Activated CD4-positive, alpha-beta T cell treated with anti-CD3 and anti-CD28 coated beads, Interleukin-2, Interleukin-4, amounts not matched to agents 100 ng/mL and 50 ng/mL, durations not matched to agents 16 hours and 8 hours (primary cell): ENCODE measurements at places on chromosomes 2 and 18.

- DNase-seq, result no peak
These were observed 319.9 kb upstream of the RBMS1 start for GRCh38 chr2:160813506-160813858.

DNA sequence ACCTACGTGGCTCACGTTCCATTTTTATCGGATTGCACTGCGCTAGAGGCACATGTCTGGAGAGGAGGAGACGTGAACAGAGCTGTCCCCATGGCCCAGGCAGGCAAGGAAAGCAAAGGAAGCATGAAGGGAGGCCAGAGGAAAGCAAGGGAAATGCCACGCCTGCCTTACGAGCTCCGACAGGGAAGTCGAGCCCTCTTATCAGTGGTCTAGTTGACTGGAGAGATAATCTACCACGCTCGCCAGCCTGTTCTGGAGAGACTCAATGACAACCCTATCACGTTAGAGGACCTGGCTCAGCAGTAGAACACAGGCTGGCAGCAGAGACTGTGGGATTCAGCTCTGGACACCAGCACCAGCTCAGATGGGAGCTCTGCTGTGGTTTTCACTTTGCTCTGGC lies 202.6 kb upstream of the ID2 start:
- DNase-seq, result no peak

DNA sequence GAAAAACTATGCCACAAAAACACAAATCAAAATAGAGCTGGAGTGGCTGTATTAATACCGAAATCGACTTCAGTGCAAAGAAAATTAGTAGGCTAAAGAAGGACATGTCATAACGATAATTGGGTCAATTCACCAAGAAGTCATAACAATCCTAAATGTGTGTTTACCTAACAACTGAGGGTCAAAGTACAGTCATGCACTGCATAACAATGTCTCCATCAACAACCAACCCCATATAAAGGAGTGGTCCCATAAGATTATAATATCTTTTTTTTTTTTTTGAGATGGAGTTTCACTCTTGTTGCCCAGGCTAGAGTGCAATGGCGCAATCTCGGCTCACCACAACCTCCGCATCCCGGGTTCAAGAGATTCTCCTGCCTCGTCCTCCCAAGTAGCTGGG lies 87.5 kb downstream of the NAB1 start:
- no peak for DNase-seq

DNA sequence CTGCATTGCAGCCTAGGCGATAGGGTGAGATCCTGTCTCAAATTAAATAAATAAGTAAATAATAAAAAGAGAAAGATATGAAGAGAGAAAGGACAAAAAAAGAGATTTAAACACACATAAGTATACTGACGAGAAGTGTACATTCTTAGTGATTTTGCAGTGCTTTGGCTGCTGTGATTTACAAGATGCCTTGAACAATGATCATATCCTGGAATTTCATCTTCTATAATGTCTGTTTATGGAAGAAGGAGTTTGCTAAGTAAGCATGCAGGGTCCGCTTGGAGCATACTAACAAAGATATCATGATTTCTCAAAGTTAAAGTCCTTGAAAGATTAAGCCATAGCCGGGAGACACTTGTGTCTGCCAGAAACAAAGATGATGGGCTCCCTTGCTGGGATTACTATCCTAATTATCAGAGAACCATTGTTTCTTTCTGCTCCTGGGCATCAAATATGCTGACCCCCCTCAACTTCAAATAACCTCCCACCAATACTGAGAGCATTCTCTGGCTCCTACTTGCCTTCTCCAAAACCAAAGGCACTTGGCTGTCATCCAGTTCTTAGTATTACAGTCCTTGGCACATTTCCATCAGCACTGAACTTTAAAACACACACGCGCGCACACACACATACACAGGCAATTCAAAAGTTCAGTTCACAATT lies 47.5 kb upstream of the STAM2 start:
- DNase-seq, result no peak

DNA sequence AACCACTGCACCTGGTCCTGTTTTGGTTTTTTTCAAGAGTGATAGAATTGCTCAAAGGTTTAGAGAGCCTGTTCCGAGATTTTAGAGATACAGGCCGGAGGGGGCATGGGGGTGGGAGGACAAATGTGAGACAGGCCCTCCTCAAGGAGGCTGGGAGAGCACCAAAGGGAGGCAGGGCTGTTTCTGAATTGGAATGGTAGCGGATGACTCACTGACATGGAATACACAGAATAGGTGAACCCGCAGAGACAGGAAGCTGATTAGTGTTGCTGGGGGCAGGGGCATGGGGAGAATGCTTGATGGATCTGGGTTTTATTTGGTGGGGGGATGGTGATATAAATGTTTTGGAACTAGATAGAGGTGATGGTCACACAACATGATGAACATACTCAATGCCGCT lies 111.0 kb upstream of the MGAT5 start:
- no peak for DNase-seq

DNA sequence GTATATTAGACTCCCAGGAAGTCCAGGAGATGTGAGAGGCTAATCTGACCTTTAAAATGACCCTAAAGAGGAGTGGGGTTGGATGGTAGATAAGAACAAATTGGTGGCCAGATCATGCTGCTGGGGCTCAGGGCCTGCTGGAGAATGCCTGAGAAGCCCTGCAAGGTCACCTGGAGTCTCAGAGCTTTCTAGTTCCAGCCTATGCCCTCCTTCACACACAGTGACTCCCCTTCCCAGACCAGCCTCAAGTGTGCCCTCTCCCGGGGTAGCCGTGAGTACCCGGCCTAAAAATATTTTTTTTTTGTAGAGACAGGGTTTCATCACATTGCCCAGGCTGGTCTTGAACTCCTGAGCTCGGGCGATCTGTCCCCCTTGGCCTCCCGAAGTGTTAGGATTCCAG lies 44.2 kb upstream of the FZD5 start:
- no peak for DNase-seq

GRCh38 chr2:173843526-173843925 lies 121.6 kb downstream of the SP3 start:
- DNase-seq, result no peak

DNA sequence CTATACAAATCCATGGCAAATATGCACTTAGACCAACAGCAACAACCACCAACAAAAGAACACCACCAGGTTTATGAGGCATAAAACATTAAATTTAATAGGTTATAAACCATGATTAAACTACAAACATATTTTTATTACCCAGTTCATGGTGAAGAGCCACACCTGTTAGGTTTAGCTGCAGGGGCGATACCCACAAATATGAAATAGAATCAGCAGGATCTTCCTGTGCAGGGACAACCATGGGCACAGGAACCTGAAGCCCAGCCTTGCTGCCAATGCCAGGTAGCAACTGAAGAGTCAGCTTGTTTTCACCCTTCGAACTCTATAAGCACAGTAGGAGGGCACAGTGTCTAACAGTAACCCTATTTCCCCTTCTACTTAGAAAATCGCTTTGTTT lies 675.0 kb downstream of the SATB2 start:
- DNase-seq, result no peak

DNA sequence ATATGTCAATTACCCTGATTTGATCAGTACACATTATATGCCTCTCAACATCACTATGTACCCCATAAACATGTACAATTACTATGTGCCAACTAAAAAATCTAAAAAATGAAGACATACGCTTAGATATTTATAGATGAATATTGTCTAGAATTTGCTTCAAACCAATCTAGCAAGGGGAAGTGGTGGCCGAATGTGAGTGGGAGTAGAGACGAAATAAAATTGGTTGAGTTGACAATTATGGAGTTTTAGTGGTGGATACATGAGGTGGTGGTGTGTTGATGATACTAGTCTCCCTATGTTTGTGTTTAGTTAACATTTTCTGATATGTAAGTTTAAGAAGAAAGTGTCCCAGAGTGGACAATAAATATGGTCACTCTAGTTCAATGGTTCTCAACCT lies 49.0 kb downstream of the SDC1 start:
- no peak for DNase-seq

DNA sequence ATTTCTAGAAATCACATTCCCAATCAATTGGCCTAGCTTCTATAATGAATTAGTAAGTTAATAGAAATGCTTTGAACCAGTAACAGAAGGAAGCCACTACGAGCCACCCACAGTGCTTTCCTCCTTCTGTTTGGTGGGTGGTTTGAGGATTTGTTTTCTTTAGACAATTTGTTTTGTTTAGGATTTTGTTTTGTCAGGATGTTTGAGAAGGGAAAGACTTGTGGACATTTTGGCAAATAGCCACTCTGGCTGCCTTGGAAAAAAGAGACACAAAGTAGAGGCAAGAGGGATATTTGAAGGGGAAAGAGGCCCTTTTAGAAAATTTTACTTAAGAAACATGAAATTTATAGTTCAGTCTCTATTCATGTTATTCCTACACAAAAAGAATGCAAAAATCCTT lies 47.7 kb downstream of the TANK start:
- no peak for DNase-seq

- DNase-seq, result no peak
These were observed 222.6 kb downstream of the ANAPC1 start for GRCh38 chr2:111661286-111661940.

GRCh38 chr2:70233926-70234325 lies 14.5 kb downstream of the TIA1 start:
- no peak for DNase-seq

DNA sequence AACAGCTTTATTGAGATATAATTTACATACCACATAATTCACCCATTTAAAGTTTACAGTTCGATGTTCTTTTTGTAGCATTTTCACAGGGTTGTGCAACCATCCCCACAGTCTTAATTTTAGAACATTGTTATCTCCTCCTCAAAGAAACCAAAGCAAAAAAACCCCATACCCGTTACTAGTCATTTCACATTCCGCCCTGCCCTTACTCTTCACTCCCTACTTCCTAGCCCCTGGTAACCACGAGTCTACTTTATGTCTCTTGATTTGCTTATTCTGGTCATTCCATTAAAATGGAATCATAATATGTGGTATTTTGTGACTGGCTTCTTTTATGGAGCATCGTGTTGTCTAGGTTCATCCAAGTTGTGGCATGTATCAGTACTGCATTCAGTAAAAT lies 137.7 kb downstream of the TANC1 start:
- no peak for DNase-seq

DNA sequence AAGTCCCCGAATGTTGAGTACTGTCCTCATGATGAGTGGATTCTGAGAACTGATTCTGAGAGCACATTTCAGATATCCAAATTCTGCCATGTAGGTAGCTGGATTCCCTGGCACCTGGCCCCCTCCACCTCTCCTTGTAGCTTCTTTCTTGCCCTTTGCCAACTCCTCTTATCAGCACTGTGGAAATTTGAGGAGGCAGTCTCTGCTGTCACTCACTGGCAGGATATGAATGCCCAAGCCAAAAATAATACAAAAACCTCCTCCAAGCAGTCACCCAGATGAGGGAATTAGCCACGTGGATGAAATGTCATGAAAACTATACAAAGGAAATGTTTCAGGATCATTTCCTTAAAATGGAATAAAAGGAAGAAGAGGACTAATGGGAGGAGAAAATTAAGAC lies 276.8 kb downstream of the SETBP1 start:
- DNase-seq, result no peak

GRCh38 chr2:225334514-225334913 lies 65.0 kb upstream of the NYAP2 start:
- no peak for DNase-seq

DNA sequence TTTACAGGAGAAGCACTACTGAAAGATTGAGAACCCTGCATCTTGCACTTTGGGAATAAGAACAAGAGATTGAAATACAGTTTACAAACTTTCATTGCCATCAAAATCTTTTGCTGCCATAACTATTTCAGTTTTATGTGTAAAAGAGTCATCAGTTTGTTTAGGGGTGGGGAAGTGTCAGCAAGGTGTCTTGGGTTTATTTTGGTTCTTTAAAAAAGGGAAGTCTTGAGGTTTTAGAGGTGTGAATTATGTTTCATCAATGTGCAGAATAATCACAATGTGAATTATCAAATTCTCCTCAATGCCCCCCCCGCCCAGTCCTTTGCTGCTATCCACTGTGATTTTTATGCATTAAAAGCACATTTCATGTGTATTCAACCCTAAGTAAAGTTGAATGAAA lies 37.4 kb downstream of the SOCS6 start:
- DNase-seq, result no peak

- no peak for DNase-seq
These were observed 270.0 kb downstream of the CYRIA start for GRCh38 chr2:16395601-16396000.

DNA sequence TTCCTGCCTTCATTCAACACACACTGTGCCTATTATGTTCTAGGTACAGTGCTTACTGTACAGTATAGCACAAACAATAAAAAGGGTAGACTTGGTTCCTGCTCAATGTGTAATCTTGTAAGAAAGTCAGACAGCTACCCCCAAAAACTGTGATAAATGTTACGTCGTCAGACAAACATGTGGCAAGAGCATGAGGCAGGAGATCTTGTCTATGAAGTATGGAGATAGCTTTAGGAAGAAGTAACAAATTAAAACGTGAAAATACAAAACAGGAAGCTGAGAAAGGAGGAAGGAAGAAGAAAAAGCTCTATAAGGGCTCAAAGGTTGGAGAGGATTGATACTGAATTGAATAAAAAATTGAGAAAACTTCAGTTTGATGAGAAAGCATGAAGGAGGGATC lies 276.2 kb upstream of the HNRNPA3 start:
- no peak for DNase-seq

- no peak for DNase-seq
These were observed 270.9 kb downstream of the ATAD2B start for GRCh38 chr2:23655934-23656596.
